ENCODE measurements at places on chromosomes 6 and 20.

DNA sequence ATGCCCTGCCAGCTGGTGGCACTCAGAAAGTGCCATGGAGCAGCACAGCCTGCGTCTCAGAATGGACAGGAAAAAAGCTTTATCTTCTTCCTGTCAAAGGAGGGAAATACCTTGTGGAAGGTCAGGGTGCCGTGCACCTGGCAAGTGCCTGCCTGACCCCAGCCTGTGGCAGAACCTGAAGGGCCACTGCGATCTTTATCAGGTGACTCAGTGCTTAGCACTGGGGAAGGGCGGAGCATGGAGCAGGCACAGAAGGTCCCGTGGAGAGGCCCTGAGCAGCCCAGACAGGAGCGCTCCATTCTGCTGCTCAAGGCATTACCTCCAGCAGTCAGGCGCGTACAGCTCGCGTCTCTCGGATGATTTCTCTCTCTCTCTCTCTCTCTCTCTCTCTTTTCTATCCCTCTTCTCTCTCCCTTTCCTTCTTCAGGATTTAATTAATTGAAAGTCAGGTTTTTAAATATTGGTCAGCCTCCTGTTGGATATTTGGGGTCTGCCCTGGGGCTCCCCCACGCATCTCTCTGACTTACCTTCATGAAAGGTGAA lies 31.7 kb downstream of the FOXC1 start:
- no peak for DNase-seq

DNA sequence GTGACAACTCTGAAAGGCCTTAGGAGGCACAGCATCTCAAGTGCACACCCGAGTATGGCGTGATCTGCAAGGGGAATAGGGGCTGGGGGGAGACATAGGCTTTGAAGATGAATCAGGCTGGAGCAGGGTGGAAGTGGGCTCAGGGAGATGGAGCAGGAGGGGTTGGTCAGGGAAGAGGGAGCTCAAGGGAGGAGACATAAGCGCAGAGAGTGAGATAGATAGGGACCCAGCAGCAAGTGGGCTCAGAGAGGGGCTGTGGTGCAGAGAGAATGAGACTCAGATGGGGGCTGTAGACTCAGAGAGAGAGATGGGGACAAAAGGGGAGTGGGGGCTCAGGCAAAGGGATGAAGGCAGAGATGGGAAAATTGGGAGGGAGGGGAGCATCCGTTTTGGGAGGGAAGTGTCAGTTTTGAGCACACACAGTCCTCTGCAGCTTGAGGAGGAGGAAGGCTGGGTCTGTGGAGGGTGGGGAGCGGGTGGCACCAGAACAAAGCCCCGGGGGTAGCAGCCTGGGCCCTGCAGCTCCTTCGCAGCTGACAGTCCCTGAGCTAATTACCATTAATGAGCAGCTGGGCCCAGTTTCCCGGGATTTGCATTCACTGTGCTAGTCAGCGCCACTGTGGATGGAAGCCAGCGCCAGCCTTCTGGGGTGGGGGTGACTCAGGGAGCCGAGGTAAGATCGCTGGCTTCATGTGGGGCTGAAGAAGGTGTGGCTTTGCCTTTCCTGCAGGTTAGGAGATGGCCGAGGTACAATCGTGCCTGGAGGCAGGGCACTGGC lies 18.7 kb downstream of the SRXN1 start:
- peak; percentile 58 for DNase-seq

DNA sequence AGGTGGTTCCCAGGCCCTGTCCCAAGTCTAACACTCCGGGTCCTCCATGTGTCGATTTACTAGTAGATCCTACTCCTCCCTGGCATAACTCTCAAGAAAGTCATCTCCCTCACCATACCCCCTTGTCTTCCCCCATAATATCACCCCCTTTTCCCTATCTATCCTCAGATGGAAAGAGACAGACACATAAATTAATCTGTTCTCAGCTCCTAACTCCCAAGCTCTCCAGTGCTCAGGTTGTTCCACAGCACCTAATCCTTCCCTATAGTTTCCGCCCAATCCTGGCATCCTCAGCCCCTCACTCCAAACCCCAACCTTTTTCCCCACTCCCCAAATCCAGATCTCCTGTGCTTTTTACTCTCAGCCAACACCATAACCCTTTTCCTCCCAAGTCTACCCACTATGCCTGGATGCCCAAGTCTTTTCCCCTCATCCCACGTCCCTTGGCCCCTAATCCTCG lies 808 bp downstream of the ILRUN start:
- no peak for DNase-seq

DNA sequence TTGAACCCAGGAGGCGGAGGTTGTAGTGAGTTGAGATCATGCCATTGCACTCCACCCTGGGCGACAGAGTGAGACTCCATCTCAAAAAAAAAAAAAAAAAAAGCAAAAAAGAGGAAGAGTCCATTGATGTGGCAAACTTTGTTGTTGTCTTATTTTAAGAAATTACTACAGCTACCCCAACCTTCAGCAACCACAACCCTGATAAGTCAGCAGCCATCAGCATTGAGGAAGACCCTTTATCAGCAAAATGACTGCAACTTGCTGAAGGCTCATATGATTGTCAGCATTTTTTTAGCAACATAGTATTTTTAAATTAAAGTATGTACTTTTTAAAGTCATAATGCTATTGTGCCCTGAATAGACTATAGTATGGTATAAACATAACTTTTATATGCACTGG lies 48.8 kb downstream of the ZFP64 start:
- DNase-seq, result no peak

DNA sequence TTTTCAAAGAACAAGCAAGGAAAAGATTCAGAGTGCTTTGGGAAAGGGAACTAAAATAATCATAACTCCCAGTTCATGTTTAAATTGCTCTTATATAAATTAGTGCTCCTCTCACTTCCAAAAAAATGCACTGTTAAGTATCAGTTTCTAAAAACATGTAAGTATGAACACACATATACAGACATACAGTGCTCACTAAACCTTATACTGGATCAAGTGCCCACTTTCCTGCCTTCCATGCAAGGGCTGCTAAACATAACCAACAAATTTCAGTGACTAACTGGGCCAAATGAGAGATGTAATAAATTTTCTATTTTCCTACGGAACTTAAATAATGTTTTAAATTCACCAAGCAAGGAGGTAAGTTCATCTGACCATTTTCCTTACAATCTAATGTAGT lies 6.4 kb downstream of the TFAP2A start:
- no peak for DNase-seq

DNA sequence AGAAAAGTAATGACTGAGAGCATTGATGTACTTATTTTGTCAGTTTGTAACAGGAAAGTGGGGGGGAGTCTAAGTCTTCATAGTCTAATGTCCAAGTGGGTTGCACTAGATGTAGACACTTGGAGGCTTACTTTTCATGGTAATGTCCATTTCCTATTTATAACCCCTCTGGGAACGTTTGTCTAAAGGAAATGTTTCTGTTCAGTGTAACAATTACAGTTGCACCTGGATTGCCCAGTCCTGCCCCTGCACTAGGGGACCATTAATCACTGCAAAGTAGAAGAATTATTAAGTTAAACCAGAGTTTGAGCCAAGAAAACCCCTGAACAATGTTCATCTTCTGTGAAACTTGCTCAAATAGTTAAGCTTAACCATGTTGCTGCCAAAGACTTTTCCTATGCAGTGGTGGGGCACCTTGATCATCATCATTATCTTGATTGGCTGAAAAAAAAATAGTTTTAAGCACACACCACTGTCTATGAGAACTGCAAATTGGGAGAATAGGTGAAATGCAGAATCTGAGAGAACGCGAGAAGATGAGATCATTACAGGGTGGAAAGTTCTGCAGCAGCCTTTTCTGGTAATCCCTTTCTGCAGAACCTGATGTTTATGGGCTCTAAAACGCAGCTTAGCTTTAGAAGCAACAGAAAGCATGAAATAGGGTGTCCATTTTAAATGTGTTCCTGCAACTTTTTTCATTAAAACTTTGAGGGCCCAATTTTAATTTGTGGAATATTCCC lies 106.0 kb downstream of the ZNF217 start:
- no peak for DNase-seq

- no peak for DNase-seq
These were observed 75.1 kb upstream of the B3GAT2 start for GRCh38 chr6:71031912-71032311.

DNA sequence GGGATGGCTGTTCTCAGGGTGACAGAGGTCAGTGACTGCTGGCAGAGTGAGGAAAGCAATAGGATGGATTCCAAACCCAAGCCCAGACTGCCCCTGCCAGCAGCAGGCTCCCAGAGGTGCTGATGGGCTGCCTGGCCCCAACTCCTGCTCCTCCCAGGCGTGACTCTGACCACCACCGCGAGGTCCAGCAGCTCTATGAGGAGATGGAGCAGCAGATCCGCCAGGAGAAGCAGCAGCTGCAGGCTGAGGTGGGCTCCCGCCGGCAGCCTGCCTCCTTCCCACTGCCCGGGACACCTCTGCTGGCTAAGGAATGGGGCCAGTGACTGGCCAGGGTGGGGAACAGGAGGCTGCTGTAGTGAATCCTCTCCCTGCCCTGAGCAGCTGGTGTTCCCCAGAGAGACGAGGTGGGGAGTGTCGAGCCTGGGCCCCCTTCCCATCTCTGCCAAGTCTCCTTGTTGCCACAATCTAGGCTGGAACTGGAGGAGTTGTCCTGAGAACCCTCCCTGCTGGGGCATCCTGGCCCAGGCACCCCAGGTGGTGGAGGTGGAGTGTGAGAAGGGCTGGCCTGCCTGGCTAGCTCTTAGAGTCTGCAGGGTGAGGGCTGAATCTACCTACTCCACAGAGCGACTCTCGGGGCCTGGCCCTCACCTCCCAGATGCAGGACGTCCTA lies 20.4 kb downstream of the RAB44 start:
- DNase-seq, result no peak

- no peak for DNase-seq
These were observed 5.1 kb downstream of the THBS2 start for GRCh38 chr6:169248521-169248971.

DNA sequence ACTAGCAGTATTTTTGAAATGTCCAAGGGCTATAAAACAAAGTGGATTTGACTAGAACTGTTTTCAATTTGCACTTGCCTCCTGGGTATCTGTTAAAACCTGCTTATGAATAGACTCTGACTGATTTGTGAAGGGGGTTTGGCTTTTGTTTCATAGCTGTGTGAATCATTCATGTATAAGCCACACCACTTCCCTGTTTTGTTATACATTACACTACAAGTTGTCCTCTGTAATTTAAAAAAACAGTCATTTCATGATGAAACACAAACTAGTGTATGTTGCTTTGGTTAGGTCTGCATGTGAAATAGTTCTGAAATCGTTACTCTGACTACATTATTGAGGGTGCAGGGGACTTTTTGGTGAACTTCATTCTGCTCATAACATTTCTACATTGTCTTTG lies 121.7 kb downstream of the NKAIN2 start:
- DNase-seq, result no peak

DNA sequence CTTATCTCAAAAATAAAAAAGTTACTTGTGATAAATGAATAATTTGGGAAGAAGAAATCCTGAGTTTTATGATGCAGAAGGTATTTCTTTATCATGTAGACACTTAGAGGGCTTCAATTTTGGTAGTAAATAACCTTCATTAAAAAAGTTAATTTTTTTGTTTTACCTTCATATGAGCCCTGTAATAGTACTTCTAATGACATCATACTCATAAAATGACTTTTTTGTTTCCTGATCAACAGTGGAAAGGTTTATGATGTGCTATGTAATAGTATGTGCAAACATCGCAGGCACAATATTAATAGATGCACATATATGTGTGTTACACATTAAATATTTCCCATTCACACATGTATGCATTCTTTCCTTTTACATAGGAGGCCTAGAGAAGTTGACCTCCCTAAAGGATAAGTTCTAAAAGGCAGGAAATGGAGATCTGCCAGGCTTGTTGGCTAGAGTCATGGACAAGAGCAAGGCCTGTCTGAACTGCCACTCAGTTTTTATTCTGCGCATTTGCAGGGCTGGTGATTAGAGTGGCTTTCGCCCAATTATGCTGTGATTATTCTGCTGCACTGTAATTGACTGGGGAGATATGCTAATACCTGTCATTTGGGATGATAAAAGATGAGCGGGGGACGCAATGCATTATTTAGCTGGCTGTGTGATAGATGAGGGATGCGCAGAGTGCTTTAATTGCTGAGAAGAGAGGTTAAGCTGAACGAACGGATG lies 272.6 kb downstream of the TMEM242 start:
- peak; percentile 54 for DNase-seq

- DNase-seq, result no peak
These were observed 56.5 kb downstream of the TCP11 start for GRCh38 chr6:35084511-35085203.

- no peak for DNase-seq
These were observed 103.7 kb downstream of the FYN start for GRCh38 chr6:111769365-111770152.

DNA sequence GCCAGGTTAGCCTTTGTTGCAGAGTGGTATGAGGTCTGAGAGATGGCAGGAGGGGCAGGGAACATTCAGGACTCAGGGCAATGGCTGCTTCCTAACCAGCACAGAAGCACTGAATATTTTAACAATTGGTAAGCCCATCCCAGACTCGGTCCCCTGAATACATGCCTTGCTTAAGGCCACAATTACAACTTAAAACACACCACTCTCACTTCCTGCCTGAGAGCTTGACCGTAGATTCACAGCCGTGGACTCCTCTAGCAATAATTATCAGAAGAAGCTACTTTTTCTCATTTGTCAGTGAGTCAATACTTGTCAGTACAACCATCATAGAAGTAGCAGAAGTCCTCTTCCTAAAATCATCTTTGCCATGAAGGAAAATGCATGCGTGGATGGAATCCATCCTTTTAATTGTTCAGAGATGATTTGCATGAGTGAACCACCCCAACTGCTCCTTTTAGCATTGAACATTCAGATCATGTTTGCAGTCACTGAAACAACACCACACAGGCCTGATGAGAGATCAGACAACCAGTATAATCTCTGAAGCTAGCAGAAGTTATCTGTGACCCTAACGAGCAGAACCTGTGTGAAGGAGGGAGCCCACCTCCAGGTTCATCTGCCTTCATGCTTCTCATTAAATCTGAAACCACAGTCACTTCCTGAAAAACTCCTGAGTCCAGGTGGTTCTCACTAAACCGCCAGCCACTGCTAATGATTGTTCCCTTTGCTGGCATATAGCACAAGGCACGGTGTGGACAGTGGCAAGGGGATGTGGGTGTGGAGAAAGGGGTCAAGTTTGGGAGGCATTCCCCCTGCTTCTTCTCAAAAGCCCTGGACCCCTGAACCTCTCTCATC lies 333.9 kb upstream of the CNR1 start:
- no peak for DNase-seq

DNA sequence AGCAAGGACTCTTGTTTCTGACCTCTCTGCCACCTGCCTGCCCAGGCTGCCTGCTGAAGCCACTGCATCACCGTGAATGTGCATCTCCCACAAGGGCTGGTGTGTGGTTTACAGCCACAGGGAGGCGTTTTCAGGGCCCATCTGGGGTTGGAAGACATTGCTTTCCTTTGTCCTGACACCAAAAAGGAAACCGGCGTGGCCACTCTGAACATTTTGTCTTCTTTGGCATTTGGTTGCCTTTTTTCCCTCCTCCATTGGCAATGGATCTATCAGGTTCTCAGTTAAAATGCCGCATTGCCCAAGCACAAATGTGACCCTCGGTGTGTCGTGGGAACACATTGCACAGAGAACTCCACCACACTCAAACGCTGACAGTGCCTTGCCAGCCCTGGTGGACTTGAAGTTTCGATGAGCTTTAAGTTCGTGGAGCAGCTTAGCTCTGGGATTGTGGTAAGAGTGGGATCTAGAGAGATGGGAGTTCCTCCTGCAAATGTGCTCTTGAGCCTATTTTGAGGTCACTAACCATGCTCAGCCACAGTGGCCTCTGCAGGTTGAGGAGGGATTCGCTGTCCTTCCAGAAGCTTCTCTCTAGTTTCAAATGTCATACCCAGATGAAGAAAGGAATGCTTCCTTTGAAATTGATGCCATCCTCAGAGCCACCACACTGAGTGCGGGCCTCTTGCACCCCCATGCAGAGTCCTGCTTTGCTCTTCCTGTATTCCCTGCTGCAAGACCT lies 14.8 kb upstream of the PCK1 start:
- DNase-seq, result no peak
